ENCODE measurements at places on chromosomes 4 and X.

- no peak for DNase-seq
Observed at GRCh38 chr4:69147334-69147733, 51.1 kb downstream of the UGT2B7 start.

GRCh38 chrX:137545711-137546651 lies 19.9 kb upstream of the ZIC3 start:
- no peak for DNase-seq

- no peak for DNase-seq
Observed at GRCh38 chrX:130716781-130717413, 186.1 kb downstream of the ENOX2 start.

DNA sequence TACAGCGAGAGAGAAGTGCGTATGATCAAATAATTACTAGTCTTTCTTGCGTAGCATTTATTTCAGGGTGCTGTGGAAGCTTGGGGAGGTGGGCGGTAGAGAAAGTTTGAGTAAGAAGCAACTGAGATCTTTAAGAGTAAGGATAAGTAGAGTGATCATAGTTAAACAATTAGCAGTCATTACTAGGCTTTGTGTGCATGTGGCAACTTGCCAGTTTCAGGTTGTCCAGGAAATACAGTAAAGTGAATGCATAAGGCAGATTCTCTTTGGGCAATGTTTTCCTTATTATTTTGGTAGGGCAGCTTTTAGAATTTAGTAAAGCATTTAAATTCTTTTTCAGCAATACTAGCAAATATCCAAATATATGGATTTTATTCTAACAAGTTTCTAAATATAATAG lies 57.0 kb downstream of the HPGDS start:
- no peak for DNase-seq

DNA sequence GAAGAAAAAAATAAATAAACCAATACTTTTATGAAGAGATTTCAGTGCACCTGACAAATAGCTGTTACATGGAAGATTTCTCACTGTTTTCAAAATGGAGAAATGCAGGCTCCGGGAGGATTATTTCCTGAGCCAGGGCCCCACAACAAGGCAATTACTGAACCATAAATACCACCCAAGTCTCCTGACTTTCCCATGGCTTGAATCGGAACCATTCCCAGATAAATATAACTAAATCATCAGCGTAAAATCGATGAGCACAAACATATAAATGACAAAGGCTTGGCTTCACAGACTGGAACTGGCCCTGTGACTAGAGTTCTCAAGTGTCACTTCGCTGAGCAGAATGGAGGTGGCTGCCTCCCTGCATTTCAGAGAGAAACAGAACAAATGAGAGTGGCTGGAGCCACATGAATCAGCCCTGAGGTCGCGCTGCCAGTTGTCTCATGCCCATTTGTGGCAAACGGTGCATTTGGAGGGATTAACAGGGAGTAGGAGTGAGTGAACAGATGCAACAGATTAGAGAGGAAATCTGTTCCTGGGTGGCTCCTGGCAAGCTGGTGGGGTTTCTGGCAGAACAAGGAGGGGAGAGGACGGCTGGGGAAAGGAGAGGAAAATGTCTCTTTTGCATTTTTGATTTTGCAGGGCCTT lies 57.3 kb upstream of the STIM2 start:
- DNase-seq, result no peak

- no peak for DNase-seq
Observed at GRCh38 chr4:77877167-77877566, 14.5 kb downstream of the MRPL1 start.

DNA sequence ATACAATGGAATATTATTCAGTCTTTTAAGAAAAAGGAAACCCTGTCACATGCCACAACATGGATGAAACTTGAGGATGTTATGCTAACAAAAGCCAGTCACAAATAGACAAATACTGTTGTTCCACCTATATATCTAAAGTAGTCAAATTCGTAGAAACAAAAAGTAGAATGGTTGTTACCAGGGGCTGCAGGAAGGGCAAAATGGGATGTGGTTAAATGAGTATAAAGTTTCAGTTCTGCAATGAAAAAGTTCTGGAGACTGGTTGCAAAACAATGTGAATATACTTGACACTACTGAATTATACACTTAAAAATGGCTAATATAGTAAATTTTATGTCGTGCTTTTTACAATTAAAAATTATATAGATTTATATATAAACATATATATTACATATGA lies 12.2 kb downstream of the SPOCK3 start:
- DNase-seq, result no peak

- no peak for DNase-seq
Observed at GRCh38 chr4:170853422-170854021, 763.8 kb upstream of the AADAT start.

DNA sequence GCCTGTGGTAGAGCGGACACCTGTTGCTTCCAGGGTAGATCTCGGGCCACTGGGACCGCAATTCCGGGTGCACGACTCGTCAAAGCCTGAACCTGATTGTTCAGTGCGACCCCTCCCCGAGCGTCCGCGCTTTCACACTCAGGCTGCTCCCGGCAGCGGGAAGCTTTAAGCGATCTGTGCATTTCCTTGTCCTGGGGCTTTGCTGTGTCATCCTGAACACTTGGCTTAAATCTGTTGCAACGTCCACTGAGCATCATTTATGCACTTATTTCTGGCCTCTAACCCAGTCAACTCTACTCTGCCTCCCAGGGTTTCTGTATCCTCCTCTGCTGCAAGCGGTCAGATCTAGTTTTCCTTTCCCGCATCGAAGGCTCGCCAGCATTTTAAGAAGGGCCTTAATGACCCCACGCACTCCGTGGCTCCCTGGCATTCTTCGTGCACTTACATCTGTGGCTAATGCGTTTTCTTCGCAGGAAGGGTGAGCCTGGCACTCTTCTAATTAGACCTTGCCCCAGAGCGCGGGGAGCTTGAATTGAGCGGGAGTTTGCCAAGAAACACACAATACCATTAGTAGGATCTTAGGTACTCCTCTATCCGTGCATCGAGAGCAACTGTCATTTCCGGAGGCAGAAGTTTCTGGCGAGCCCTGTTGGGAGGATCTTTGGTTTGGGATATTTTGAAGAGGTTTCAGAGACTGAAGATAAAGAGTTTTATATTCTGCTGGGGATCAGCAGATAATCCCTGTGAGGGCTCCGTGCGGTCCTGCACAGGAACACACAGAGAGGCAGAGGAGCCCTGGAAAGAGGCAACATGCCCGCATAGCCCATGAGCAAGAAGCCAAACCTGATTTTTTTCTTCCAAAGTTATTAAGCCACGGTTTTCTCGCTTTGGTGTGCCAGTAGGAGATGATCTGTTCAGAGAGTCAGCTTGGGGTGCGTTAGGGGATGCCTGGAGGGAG lies 654 bp upstream of the DDIT4L start:
- DNase-seq, result no peak

- DNase-seq, result no peak
Observed at GRCh38 chr4:174714393-174715211, 114.4 kb downstream of the GLRA3 start.

DNA sequence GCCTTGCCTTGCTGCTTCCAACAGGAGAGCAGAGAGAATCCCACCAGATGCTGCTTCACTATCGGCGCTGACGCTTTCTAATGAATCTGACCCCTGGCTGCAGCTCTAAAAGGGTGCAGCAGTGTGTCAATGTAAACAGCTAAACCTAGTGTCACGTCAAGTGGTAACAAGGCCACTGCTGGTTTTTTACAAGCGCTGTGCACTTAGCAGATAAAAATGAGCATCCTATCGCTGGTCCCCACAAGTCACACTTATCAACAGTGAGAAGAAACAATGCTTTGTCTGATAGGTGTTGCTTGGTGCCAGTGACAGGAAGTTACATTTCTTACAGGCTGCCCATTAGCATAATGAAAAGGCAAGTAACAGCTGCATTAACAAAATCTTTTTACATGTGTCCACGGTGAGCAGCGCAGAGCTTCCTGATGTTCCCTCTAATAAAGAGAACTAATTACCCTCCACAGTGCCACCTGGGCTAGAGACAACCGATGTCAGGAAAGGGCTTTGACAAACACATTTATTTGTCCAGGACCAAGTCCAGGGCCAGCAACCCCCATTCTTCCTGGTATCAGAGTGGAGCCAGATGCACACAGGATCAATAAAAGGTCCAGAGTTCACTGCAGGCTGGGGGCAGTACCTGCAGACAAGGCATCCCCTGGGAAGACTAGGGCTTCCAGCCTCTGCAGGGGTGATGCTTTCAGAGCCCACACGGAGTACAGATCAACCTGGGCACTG lies 176.0 kb downstream of the MGST2 start:
- peak; percentile 5 for DNase-seq

DNA sequence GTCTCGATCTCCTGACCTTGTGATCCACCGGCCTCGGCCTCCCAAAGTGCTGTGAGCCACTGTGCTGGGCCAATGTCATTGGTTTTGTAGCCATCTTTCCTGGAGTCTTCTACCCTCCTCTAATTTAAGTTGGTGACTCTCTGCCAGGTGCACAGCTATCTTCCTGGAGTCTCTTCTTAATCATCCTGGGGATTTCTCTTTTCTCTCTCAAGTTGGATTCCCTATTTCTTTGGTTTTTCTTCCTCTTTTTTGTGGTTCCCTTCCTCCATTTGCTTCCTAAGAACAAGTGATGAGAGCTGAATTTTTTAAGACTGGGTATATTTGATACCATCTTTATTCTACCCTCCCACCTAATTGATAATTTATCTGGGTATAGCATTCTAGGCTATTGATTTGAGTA lies 113.8 kb downstream of the SYNPO2 start:
- DNase-seq, result no peak

- no peak for DNase-seq
Observed at GRCh38 chrX:71164071-71164470, 19.4 kb downstream of the NLGN3 start.

GRCh38 chr4:184420881-184421416 lies 53.4 kb downstream of the IRF2 start:
- no peak for DNase-seq

DNA sequence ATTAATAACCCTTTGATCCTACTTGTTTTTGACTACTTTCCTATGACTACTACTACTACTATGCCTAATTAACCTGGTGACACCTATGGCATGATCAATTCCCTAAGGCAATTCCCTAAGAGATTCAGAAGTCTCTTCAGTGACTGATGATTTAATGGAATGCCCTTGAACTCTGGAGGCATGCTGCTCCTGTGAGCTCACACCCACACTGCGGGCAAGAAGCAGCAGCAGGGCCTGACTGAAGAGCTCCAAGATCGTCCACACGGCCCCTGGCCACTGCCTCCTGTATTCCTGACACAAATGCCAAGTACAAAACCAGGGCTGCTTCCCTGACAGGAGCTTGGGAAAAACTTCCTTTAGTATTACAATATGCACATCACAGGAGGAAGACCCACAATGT lies 74.2 kb upstream of the STS start:
- no peak for DNase-seq

DNA sequence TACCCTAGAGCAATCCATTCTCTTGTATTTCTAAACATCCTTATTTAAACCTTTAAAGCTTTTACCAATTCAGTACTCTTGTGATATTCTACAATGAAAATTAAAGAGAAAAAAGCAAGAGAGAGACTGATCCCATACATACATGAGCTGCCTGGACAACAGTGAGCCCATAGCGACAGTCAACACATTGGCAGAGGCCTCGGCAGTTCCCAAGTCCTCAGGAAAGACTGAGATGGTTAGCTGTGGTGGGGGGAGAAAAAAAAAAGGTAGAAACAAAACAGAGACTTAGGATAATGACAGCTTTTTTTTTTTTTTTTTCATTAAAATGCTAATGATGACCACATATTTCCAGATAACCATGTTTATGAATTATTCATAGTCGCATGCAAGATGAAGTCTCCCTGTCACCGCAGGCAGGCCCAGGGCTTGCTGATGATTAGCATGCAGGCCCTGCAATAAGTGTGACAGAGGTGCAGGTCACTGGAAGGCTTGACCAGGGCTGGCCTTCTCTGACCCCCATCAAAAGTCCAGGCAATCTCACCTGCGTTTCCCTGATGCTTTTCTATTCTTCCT lies 148.8 kb downstream of the APBB2 start:
- DNase-seq, result no peak

- no peak for DNase-seq
Observed at GRCh38 chrX:103549916-103550315, 30.6 kb upstream of the RAB40A start.

- DNase-seq, result no peak
Observed at GRCh38 chr4:137363496-137363895, 168.8 kb downstream of the PCDH18 start.
